GM12892 (cell line): ENCODE measurements at places on chromosomes 5 and 9.

- DNase-seq = no peak
Observed at GRCh38 chr9:1979741-1980367, 35.3 kb upstream of the SMARCA2 start.

GRCh38 chr5:126444137-126444536 lies 20.9 kb downstream of the GRAMD2B start:
- DNase-seq = no peak

GRCh38 chr9:97910357-97910756 lies 11.9 kb downstream of the TRMO start:
- no peak for DNase-seq

- DNase-seq = no peak
Observed at GRCh38 chr5:14299666-14300065, 156.5 kb downstream of the TRIO start.

GRCh38 chr5:95843733-95844223 lies 21.3 kb upstream of the GLRX start:
- DNase-seq = no peak

DNA sequence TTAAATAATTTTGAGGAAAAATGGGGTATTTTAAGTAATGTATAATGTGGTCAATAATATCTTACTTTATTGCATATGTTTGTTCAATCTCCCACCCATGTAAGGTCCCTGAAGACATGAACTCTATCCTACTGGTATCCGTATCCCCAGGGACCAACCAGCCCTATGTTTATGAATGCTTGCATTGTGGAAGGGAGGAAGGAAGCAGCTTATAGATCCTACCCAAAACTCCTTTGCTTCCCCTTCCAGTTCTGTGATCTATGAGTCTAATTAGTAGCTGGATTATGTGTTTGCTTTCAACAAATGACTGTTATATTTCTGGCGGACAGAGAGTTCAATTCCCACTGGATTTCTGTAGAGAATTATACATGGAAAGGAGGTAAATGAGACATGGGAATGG lies 45.6 kb downstream of the CNTRL start:
- DNase-seq = no peak

- DNase-seq = no peak
Observed at GRCh38 chr5:36462295-36463021, 143.9 kb upstream of the SLC1A3 start.

- DNase-seq = no peak
Observed at GRCh38 chr5:132506094-132506692, 15.6 kb upstream of the IRF1 start.

DNA sequence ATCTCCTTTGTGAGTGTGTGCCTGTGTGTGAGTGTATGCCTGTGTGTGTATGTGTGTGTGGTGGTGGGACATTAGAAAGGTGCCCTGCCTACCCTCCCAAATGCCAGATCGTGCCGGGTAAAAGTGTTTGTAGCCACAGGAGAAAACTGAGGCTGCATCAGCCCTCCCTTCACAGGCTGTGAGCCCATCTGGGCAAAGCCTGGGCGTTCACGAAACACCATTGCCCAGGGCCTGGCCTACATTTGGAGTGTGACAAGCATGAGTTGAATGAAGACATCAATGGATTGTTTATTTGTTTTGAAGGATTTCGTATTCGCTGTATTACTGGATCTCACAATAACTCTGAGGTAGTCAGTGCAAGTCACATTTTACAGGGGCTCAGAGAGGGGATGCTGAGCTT lies 270.8 kb downstream of the NSG2 start:
- no peak for DNase-seq

DNA sequence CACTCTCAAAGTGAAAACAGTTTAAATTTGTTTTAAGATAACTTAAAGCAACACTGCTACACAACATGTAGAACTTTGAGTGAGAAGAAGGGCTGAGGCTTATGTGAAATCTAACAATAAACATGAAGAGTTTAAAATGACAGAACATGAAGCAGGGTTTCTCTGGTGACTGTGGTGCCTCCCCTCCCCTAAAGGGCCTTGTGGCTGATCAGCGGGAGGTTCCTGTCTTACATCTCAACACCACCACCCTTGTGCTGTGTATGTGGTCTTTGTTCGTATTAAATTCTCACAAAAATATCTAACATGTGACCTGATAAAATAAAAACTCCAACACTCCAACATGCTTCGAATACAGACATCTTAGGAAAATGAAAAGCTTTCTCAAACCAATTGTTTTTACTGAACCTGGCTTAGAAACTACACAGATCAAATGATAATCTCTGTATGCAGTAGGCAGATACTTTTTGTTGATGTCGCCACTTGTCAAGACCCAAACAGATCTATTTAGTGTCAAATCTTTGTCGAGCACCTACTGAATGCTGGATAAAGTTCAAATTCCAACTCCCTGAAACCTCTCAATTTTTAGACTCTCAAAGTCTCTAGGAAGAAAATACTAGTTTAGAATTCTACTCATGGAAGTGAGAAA lies 9.9 kb upstream of the IQGAP2 start:
- DNase-seq = no peak

- peak; percentile 17 for DNase-seq
Observed at GRCh38 chr5:80960531-80961375, 590 bp downstream of the RASGRF2 start.

DNA sequence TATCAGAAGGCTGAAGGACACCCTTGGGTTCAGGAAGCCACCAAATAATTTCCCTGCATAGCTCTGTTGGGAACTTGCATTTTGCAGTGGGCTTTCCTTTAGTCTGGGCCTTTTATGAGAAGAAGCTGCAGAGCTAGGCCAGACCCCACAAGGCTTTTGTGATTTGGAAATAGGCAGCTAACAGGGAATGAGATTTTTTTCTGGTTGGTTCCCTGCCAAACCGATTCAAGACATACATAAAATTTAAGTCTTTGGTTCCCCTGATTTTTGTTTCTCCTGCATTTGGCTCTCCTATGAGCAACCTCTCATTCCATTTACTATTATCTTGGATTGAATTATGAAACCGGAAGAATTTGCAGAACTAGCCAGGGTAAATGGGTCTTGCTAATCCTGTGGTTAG lies 81.5 kb upstream of the PTCH1 start:
- no peak for DNase-seq
